ENCODE measurements at places on chromosomes 2 and 18.

DNA sequence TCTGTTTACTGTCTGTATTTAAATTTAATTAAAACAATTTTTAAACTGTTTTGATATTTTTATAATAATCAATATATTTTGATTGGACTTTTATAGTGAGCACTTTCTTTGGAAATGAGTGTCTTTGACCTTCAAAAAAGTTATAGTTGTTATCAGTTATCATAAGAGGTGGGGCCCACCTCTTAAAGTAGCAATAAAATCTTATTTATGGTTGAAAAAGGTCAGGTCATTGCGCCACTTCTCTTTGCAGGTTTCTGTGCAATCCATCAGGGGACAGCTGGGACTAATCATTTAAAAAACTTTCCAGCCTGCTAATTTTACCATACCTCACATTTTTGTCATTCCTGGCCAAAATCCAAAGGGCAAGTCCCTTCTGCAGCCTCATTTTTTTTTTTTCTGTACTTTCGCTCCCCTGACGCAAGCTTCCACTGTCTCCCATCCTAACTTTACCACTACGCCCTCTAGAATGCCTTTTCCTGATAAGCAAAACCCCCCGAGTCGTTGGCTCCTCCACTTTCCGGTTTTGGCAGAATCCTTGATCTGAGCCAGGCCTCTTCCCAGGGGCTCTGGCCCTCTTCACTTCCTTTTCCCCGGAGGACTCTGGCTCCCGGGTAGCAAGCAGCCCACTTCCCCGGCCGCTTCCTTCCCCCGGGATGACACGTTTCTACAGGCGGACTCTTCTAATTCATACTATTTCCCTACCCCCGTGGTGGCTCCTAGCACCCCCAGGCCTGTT lies 1.1 kb upstream of the SEH1L start:
- peak; percentile 85 for DNase-seq

DNA sequence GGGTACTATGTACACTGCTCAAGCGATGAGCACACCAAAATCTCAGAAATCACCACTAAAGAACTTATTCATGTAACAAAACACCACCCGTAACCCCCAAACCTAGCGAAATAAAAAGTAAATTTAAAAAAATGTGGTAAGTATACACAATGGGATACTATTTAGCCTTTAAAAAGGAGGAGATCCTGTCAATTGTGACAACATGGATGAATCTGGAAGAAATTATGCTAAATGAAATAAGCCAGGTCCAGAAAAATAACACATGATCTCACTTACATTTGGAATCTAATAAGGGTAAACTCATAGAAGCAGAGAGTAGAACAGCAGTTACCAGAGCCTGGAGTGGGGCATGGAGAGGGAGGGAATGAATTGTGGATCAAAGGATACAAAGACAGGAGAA lies 98.5 kb upstream of the SPATS2L start:
- DNase-seq: no peak

DNA sequence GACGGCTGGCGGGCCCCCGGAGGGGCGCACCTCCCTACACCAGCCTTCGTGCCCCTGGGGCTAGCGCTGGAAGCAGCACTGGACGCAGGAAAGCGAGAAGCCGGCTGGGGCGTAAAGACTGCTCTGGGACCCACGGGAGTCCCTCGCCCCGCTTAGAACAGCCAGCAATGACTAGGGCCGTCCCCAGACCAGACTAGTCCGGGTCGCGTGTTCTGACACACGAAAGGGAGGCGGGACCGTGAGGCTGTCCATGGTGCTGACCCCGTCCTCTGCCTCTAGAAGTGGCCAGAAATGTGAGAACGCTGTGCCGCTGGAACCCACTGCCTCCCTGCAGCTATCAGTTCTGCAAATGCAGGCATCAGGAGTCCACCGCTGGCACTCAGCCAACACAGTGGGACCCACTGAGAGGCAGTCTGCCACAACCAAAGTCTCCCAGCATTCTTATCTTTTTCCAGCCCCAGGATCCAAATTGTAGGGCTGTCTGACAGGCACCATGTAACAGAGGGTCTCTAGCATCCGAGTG lies at the start of gene UCN:
Gene UCN (minus strand): TSS at position 87 of the 523 bp plus-strand sequence. CDS start 550 bp downstream, outside the sequence.
- DNase-seq: no peak

GRCh38 chr2:151228847-151229512 lies 32.7 kb downstream of the RBM43 start:
- peak; percentile 7 for DNase-seq

DNA sequence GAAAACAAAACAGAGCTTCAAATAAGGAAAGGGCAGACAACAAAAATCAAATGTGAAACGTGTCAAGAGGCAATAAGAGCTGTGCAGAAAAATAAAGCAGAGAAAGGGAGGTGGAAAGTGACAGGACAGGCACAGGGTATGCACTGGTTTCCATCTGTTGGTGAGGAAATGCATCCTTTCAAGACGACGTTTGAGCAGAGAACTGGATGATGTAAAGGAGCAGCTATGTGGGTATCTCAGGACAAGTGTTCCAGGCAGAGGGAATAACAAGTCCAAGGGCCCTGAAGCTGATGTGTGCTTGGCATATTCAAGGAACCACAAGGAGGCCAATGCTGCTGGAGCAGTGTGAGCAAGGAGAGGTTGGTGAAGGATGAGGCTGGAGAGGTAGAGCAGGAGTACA lies 168.9 kb upstream of the SERPINE2 start:
- no peak for DNase-seq

DNA sequence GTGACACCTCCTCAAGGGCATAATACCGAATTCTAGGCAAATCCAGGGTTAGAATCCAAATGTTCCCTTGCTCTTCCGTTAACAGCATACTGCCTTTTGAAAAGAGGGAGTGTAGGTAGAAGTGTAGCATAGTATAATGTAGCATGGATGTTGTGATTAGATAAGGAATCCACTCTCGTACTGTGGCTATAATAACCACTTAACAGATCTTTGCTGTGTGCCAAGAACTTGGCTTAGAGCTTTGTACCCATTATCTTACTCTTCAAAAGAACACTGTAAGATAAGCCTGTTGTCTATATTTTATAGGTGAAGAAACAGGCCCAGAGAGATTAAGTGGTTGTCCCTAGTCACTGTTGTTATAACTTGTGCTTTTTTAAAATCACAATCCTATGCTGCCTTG lies 24.2 kb downstream of the WDR75 start:
- DNase-seq: no peak

DNA sequence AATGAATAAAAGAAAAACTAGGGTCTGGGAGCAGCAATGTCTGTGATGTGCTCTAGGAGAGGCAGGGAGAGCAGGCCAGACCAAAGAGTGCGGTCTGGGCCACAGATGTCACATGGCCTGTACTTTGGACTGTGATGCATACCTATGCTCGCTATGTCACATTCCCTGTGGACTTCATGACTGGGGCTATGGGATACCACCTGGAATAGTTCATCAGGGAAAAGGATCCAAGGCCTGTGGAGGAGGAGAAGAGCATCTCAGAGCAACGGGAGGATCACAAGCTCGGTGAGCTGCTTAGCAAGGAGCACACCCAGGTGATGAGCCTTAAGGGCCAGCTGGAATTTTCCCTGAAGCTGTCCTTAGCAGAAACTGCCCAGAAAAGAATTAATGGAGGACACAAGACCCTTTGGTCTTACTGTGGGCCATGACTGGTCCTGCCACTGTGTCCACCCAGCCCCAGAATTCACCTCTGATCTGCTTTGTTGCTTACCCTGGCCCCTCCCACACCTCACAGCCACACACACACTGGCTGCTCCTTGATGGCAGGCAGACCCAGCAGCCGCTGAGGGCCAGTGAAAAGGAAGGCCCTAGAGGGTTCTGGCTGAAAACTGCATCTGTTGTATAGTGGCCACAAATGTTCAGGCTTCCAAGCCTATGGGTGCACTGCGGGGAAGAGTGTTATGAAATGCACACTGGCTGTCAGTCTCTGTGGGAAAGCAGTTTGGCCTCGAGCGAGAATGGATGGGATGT lies 25.3 kb upstream of the GCC2 start:
- no peak for DNase-seq

DNA sequence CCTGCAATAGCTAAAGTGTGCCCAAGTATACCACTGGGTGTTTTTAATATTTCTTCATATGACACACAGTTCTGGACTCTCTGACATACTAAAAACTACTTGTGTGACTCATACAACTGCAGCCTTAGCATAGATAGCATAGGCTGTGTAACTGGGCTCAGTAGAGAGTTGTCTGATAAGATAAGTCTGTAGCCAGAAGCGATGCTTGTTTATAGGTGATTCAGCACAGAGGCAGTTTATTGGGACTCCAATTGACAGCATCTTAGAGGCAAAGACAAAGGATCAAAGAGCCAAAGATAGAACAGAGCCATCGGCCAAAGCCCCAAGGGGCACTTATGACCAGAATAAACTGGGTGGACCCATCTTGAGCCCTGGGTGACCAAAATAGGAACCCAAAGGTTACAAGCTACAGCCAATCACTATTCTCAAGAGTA lies 42.3 kb downstream of the AAK1 start:
- peak; percentile 92 for DNase-seq

- no peak for DNase-seq
Observed at GRCh38 chr2:193690572-193690971, 1495.8 kb upstream of the TMEFF2 start.

- no peak for DNase-seq
Observed at GRCh38 chr2:48449073-48449840, 80.7 kb upstream of the STON1 start.

GRCh38 chr2:212227755-212228154 lies 310.8 kb downstream of the ERBB4 start:
- DNase-seq: peak; percentile 61

DNA sequence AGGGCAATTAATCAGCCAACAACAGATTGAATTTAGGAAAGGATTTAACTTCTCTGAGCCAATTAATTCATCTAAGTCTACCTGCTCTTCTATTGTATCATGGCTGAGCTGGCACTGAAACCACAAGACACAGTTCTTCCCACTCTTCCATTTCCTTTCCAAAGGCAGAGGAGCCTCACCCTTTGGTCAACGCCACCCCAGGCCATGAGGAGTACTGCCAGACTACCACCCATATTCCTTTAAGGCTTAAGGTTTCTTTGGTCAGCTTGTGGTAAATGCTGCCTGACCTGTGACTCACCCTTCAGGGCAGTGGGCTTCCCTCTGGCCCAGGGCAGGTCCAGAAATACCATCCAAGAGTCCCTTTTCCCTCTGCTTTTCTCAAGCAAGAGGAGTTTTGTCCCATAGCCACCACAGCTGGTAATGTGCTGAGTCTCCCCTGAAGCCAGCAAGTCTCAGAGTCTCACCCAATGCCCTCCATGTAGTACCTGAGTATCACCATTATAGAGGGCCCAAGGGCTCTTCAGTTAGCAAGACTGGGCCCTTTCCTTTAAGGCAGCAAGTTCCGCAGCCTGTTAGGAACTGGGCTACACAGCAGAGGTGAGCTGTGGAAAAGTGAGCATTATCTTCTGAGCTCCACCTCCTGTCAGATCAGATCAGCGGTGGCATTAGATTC lies 900.5 kb upstream of the CRIM1 start:
- peak; percentile 91 for DNase-seq

DNA sequence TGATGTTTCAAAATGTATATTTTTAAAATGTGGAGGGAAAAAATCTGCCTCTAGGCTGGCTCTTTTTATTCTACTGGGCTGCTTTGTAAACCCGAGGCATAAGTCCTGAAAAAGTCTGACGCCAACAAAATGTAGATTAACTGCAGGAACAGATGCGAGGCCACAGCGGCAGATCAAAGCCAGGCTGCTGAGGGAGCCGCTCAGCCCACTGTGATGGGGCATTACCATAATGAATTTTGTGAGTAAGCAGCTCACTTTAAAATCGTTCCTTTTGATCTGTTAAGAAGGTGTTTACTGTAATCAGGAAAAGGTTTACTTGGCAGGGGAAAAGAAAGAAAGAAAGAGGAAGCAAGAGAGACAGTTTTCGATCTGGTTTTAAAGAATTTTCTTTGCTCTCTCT lies 269.0 kb downstream of the ICOS start:
- no peak for DNase-seq

DNA sequence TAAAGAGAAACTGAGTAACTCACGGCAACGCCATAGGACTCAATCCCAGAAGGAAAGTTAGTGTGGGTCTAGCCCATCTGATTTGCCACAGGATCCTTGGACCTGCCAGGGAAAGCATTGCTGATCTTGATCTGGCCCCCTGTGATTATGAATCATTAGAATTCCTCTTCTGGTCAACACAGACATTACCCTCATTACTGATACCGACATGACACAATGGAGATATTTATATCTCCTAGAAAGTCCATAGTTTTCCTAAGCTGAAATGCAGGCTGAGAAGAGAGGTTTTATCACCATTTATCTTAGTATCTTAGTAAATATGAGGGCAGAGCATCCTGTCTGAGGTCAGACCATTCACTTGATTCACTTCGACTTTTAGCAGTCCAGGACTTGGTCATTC lies 75.5 kb upstream of the CCDC68 start:
- DNase-seq: peak; percentile 63

DNA sequence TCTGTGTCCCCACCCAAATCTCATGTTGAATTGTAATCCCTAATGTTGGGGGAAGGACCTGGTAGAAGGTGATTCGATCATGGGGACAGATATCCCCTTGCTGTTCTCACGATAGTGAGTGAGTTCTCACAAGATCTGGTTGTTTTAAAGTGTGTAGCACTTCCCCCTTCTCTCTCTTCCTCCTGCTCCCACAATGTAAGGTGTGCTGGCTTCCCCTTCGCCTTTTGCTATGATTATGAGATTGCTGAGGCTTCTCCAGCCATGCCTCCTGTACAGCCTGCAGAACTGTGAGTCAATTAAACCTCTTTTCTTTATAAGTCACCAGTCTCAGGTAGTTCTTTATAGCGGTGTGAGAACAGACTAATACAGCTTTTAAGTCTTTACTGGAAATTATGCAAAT lies 193.3 kb upstream of the RBBP8 start:
- DNase-seq: no peak

DNA sequence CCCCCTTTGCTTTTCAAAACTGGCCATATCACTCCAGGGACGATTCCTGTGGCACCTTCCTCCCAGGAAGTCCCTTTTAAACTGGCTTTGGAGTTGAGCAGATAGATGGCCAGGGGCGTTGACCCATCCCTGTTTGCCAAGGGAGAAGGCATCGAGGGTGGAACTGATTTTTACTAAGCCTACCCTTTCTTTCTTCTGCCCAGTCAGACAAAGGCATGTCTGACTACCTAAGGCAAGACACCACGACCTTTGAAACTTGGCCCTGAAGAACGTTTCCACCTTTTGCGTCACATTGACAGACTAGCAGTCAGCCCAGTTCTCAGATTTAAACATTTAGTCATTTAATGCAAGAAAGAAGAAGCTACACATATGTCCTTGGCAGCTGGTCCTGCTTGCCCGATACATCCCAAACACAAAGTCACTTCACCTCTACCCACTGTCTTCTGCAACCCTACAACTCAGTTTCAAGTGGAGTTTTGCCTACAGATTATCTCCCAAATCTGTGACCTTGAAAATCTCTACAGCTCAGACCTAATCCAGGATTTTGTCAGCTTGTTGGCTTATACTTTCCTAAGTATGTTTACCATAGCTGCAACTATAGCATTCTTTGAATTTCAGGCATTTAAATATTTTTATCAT lies 102.2 kb upstream of the IL1R2 start:
- no peak for DNase-seq

DNA sequence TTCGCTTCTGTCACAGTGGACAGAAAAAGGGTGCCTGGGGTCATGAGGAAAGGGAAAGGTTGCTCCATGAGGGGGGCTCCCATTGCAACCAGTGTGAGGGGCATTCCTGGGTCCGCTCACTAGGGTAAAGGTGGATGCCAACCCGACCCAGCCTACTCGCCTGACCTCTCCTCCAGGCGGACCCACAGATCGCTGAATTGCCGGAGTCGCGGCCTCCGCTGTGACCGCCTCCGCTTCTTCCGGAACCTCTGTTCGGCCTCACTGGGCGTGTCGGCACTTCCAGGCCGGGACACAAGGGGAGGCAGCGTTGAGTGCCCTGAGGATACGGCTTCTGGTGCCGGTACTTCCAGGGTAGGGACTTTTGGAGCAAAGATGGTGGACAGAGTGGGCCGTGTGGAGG lies 57.1 kb downstream of the TRABD2A start:
- DNase-seq: no peak

All from M059J (cell line).